Activated CD4-positive, alpha-beta T cell treated with anti-CD3 and anti-CD28 coated beads, Interleukin-2, amount 50 U/mL, for 16 hours (primary cell): ENCODE measurements at places on chromosomes 16 and 17.

GRCh38 chr17:41042953-41043352 lies 1.7 kb upstream of the KRTAP1-1 start:
- no peak for DNase-seq

GRCh38 chr16:67719778-67720144 lies 645 bp upstream of the GFOD2 start:
- DNase-seq: peak; percentile 23

GRCh38 chr17:55454906-55455474 lies 33.4 kb upstream of the MMD start:
- no peak for DNase-seq

GRCh38 chr17:4584101-4584916 lies at the start of gene SMTNL2:
Gene SMTNL2, plus strand, starts transcription at chr17:4584529. Its CDS starts 77 bp downstream, at chr17:4584606.
- DNase-seq: no peak

GRCh38 chr17:58191241-58191896 lies 1.2 kb upstream of the EPX start:
- no peak for DNase-seq

DNA sequence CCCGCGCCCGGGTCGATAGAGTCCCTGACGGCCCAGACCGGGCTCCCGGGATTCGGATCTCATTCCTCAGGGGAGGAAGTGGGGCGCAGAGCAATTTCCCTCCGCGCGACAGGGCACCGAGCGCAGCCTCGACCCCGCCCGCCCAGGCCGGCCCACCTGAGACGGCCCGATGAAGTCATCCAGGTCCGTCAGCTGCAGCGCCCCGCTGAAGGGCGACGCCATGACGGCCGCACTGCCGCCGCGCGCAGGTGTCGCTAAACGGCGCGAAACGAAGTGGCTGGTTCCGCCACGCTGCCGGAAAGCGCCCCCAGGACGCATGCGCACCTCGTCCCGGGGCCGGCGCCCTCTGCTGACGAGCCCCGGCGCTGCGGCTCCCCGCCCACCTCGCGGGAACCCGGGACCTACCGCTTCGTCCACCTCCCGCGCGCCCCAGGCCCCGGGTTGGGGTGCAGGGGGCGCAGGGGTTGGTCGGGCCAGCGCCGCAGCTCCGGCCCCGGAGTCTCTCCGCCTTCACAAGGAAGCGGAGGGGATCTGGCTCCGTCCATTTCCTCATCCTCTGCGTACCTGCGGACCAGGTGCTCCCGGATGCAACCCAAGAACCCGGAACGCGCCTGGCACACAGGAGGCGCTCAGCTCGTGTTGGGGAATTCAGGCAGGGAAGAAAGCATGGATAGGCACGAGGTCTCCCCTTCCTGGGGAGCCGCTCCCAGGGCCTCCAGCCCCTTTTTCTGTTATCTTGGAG lies at the start of gene CIAO3:
TSS of gene CIAO3 (minus strand) at position 234 of the 742 bp plus-strand sequence. CDS start at position 222, 12 bp downstream.
- peak; percentile 92 for DNase-seq

GRCh38 chr17:199806-200545 lies 18.5 kb upstream of the DOC2B start:
- DNase-seq: no peak

DNA sequence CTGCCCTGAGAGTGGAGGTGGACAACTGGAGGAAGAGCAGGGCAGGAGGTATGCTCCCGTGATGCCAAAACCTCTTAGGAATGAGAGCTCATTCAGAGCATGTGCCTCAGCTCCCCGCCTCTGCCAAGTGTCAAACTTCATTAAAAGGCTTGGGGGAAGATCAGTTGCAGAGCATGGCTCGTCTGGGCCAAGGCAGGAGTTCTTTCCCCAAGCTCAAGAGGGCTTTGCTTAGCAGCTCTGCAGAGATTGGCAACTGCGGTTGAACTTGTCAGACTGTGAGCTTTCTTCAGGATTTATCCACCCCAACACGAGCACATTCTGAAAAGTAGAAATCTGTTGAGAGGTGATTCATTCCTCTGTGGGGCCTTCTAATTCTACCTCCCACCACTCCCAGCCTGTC lies 248.1 kb downstream of the HS3ST3A1 start:
- no peak for DNase-seq

GRCh38 chr17:45116434-45117016 lies 15.8 kb downstream of the PLCD3 start:
- DNase-seq: no peak

DNA sequence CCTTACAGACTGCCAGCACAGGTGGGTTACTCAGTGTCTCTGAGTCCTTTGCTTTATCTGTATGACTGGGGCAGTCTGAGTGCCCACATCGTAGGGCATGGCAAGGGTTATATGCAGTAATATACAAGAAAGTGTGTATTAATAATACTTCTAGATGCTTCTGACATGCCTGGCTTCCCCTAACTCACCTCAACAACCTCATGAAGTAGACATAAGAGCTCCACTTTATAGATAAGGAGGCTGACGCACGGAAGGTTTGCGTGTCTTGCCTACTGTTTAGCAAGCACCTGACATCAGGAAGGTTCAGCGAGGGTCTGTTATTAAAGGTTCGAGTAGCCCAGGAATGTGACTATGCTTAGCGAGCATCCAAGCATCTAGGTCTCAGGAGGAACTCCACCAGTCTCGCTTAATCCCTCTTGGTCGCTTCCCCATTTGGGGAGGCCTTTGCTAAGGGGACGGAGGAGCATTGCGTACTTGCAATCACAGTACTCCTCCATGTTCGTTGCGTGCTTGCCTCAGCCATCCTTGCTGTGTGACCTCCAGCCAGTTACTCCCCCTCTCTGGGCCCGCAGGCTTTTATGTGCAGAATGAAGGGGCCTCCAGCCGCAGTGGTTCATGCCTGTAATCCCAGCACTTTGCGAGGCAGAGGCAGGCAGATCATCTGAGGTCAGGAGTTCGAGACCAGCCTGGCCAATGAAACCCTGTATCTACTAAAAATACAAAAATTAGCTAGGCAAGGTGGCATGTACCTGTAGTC lies 1.6 kb downstream of the KCNG4 start:
- no peak for DNase-seq

GRCh38 chr17:55624772-55625433 lies 97.8 kb downstream of the TMEM100 start:
- peak; percentile 72 for DNase-seq

GRCh38 chr16:82684256-82684655 lies 57.5 kb downstream of the CDH13 start:
- DNase-seq: no peak

GRCh38 chr17:54992797-54993639 lies 24.5 kb downstream of the STXBP4 start:
- peak; percentile 54 for DNase-seq

DNA sequence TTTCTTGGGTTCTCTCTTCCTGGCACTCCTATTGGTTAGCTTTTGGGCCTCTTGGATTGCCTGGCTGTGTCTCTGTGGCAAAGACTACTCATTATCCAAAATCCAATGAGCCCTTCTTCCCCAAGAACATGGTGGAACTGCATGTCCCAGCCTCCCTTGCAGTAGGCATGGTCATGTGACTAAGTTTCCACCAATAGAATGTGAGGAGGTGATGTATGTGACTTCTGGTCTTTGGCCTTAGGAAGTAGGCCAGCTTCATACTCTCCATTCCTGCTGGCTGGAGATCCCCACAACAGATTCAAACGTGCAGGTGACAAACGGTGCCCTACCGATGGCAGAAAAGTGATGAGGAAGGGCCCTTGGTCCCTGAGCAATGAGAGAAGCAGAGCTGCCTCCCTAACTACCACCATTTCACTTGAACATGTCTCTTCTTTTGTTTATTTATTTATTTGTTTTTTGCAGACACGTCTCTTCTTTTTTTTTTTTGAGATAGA lies 17.3 kb upstream of the SPN start:
- DNase-seq: peak; percentile 43

GRCh38 chr16:84845496-84846002 lies 25.8 kb downstream of the CRISPLD2 start:
- no peak for DNase-seq

GRCh38 chr17:71023249-71024030 lies 854.1 kb downstream of the KCNJ2 start:
- no peak for DNase-seq

GRCh38 chr17:57986841-57987580 lies 1.0 kb downstream of the VEZF1 start:
- peak; percentile 32 for DNase-seq

DNA sequence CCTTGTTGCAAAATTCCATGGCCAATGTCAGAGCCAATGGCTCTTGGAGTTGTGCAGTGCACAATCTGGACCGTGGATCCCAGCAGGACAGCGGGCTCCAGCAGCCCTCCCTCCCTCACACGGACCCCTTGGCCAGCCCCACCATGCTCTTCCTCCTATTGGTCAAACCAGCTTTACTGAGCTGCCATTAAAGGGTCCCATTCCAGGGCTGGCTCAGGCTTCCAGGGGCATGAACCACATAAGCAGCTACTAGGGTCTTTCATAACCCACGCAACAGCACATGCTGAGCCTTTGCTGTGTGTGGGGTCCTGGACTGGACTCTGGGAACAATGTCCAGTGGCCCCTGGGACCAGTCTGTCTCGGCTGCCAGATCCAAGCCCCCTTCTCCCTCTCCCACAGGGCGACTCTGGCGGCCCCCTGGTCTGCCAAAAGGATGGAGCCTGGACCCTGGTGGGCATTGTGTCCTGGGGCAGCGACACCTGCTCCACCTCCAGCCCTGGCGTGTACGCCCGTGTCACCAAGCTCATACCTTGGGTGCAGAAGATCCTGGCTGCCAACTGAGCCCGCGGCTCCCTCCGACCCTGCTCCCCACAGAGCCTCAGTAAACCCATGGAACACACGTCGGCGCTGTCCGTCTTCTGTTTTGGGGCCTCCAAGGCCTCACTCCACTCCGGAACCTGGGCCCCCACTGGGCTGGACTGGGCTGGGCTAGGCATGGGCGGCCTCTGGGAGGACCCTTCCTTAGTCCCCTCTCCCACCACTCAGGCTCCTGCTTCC lies 5.7 kb downstream of the CTRB1 start:
- DNase-seq: no peak

DNA sequence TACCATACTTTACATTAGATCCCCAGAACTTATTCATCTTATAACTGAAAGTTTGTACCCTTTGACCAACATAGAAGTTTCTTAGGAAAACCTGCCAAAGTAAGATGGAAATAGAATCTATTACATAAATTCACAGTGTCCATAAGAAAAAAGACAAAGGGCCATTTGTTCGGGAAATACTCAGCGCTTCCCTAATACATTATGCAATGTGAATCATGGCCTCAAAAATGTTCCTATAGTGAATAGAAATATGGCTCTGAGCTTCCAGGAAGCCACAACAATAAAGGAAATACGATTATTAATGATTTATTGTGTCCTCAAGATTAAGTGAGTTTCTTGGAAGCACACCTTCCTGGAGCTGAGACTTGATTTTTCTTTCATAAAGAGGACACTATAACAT lies 51.5 kb downstream of the GPRC5B start:
- no peak for DNase-seq

DNA sequence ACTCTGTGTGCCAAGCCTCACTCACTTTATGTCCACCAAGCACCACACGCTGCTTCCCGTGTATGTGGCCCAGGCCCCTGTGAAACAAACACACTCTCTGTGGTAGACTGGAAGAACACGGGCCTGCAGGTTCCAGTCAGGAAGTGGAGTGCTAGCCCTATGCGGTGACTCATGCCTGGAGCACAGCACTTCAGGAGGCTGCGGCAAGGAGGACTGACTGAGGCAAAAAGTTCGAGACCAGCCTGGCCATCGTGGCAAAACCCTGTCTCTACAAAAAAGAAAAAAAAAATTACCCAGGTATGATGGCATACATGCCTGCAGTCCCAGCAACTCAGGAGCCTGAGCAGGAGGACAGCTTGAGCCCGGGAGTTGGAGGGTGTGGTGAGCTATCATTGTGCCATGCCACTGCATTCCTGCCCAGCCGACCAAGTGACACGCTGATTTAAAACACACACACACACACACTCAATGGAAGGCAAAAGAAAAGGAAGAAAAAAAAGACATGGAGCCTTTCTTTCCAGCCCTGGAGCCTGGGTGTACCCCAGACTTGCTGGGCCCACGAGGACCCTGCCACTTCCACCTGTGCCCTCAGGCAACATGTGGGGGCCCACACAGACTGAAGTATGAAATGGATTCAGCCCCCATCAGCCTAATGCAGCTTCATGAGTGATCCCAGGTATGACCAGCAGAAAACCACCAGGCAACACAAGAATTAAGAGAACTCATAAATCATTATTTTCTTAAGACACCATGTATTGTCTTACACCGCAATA lies 126.6 kb downstream of the ANKRD11 start:
- DNase-seq: peak; percentile 76

GRCh38 chr16:78443542-78444364 lies 344.3 kb downstream of the WWOX start:
- DNase-seq: no peak

DNA sequence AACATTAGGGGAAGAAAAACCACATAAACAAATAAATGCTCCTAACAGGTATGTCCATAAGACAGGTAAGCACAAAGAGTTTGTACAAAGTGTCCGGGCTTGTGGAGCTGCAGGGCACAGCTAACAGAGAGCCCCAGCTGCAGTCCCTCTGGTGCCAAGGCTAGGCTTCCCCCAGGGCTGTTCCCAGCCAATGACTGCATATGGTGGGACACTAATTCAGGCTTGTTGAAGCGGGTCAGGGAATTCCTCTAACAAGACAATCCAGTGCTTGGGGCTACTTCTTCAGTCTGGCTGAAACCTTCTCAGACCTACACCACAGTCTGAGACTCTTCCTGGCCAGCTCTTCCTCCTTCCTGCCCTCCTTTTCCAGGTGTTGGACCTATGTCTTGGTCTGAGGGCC lies 51.7 kb upstream of the ALDH3A1 start:
- DNase-seq: no peak

DNA sequence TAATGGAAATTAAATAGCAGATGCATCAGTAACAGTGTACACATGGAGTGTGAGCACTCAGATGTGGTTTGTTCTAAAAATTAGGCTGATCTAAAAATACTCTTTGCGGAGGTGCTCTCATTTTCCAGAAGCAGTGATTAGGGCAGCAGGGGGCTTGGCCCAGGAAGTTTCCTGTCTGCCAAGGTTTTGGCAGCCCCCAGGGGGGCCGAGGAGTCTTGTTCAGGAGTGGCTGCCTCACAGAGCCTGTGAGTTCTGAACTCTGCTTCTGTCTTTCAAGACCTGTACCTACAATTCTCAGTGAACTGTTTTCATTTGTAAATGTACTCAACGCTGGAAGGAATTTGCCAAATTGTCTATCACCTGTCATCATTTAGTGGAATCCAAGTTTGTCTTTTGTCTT lies 388.4 kb upstream of the CDH11 start:
- no peak for DNase-seq

GRCh38 chr16:69497876-69498596 lies 67.7 kb upstream of the NFAT5 start:
- DNase-seq: no peak

GRCh38 chr16:67571981-67572431 lies 9.7 kb downstream of the CTCF start:
- no peak for DNase-seq

DNA sequence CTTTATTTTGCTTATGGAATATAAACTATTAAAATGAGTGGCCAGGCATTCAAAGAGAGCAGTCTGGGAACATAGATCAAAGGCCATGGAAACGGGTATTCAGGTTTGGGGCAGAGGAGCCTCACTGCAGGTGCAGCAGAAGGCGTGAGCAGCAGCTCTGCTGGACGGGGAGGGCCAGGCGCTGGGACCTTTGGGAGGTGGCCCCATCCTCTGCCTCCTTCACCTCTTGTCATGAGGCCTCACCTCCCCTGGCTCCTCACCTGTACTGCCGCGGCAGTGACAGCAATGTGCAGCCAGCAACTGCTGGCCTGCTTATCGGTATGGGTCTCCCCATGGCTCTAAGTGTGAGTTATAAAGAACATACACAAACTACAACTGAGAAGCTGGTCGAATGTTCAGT lies 109.4 kb downstream of the CDK5R1 start:
- DNase-seq: no peak

- no peak for DNase-seq
These were observed 14.1 kb downstream of the TTYH2 start for GRCh38 chr17:74227271-74228080.
